ENCODE measurements at places on chromosomes 1 and 21. TPM values are rescaled to one million over a fixed set of nuclear protein-coding genes. Genes with fewer than 3 reads are reported as not detected.

GRCh38 chr1:89545264-89546038 is 20.8 kb downstream of the LRRC8B start:
- no peaks in the 10 kb centered on the region for H3K36me3 ChIP-seq
- H3K27ac ChIP-seq, result no peak overlapping the region
- no peak for DNase-seq
- no peaks in the 10 kb centered on the region for H3K4me1 ChIP-seq
- no peak overlapping the region for H3K4me3 ChIP-seq
- H3K27me3 ChIP-seq, result no peaks in the 10 kb centered on the region

DNA sequence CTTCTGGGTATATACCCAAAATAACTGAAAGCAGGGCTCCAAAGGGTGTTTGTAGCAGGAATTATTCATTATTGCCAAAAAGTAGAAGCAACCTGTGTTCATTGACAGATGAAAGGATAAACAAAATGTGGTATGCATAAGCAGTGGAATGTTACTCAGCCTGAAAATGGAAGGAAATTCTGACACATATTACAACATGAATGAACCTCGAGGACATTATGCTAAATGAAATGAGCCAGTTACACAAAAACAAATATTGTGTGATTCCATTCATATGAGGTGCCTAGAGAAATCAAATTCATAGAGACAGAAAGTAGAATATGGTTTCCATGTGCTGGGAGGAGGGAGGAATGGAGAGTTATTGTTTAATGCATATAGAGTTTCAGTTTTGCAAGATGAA is 86.3 kb upstream of the ARTN start:
- H3K4me3 ChIP-seq, result no peak overlapping the region
- H3K27me3 ChIP-seq, result no peaks in the 10 kb centered on the region
- H3K36me3 ChIP-seq, result no peaks in the 10 kb centered on the region
- no peak overlapping the region for H3K27ac ChIP-seq
- no peak for DNase-seq

DNA sequence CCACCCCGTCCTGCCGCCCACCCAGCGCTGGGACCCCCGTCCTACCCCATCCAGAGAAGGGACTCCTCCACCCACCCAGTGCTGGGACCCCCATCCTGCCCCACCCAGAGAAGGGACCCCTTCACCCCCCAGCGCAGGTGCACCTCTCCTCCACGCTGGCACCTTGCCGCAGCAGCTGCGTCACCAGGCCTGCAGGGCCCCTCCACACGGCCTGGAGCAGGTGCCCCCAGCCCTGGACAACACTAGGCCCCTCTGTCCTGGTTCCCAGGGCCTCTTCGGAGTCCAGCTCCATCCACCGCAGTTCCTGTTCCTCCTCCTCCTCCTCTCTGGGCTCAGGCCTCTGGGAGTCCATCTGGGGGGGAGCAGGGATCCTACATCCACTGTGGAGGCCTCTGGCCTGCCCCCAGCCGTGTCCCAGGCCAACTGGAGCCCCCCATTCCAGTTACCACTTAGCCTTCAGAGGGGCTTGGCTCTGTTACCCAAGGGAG is 378 bp downstream of the ANKRD65 start:
- peaks cover 6% of the 10 kb centered on the region for H3K4me1 ChIP-seq
- no peak overlapping the region for H3K27ac ChIP-seq
- no peak overlapping the region for H3K4me3 ChIP-seq
- no peaks in the 10 kb centered on the region for H3K36me3 ChIP-seq
- DNase-seq, result no peak

DNA sequence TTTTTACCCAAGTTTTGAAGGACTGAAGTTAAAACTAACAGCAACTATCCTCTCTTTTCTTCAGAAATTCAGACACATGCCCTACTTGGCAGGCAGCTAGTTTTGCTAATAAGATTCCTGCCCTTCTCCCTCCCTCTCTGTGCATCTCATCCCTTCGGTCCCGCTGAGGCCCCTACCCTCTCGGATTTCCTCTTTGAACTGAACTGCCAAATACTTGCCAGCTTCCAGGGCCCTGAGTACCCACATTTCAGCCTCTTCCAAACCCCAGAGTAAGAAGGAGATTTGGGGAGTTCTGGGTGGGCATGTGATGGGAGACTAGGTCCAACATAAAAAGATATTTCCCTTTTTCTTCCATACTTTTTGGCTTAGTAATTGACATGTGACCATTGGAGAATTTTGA is 116.5 kb upstream of the JUN start:
- no peak overlapping the region for H3K4me3 ChIP-seq
- H3K4me1 ChIP-seq, result peaks cover 8% of the 10 kb centered on the region
- no peak for DNase-seq
- H3K27ac ChIP-seq, result no peak overlapping the region

GRCh38 chr1:50822035-50822776 is 137.9 kb downstream of the FAF1 start:
- peaks cover 3% of the 10 kb centered on the region for H3K4me1 ChIP-seq
- no peaks in the 10 kb centered on the region for H3K36me3 ChIP-seq
- no peak overlapping the region for H3K27ac ChIP-seq

GRCh38 chr1:170967042-170967910 is 31.9 kb downstream of the MROH9 start:
- H3K4me3 ChIP-seq, result no peak overlapping the region
- no peak for DNase-seq
- no peak overlapping the region for H3K27ac ChIP-seq
- H3K36me3 ChIP-seq, result no peaks in the 10 kb centered on the region

- no peaks in the 10 kb centered on the region for H3K27me3 ChIP-seq
- H3K27ac ChIP-seq, result no peak overlapping the region
- no peaks in the 10 kb centered on the region for H3K36me3 ChIP-seq
These were observed 103.4 kb downstream of the TENT5C start for GRCh38 chr1:117709249-117709691.

DNA sequence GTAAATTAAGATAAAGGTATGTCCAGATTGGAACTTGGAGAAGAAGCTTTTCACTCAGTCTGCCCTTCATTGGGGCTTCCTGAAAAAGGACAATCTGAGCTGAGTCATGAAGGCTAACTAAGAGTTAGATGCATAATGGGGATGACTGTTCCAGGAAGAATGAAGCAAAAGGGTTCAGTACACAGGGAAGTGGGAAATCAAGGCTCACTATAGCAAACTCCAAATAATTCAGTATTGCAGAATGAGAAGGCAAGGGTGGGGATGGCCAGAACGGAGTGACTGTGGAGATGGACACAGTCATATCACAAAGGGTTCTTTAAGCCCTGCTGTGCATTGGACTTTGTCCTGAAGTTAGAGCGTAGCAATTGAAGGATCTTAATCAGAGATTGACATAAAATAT is 158.3 kb downstream of the FGGY start:
- H3K27me3 ChIP-seq, result no peaks in the 10 kb centered on the region
- peaks cover 8% of the 10 kb centered on the region for H3K4me1 ChIP-seq
- H3K4me3 ChIP-seq, result no peak overlapping the region
- no peaks in the 10 kb centered on the region for H3K36me3 ChIP-seq

- H3K27me3 ChIP-seq, result no peaks in the 10 kb centered on the region
- peak overlapping the region; percentile 57 for H3K27ac ChIP-seq
- H3K36me3 ChIP-seq, result no peaks in the 10 kb centered on the region
These were observed 4.1 kb downstream of the DCAF8 start for GRCh38 chr1:160258177-160258798.

- no peaks in the 10 kb centered on the region for H3K4me1 ChIP-seq
- H3K36me3 ChIP-seq, result no peaks in the 10 kb centered on the region
- H3K27me3 ChIP-seq, result no peaks in the 10 kb centered on the region
- no peak for DNase-seq
- H3K27ac ChIP-seq, result no peak overlapping the region
These were observed 183.4 kb downstream of the ZNF281 start for GRCh38 chr1:200226268-200226968.

DNA sequence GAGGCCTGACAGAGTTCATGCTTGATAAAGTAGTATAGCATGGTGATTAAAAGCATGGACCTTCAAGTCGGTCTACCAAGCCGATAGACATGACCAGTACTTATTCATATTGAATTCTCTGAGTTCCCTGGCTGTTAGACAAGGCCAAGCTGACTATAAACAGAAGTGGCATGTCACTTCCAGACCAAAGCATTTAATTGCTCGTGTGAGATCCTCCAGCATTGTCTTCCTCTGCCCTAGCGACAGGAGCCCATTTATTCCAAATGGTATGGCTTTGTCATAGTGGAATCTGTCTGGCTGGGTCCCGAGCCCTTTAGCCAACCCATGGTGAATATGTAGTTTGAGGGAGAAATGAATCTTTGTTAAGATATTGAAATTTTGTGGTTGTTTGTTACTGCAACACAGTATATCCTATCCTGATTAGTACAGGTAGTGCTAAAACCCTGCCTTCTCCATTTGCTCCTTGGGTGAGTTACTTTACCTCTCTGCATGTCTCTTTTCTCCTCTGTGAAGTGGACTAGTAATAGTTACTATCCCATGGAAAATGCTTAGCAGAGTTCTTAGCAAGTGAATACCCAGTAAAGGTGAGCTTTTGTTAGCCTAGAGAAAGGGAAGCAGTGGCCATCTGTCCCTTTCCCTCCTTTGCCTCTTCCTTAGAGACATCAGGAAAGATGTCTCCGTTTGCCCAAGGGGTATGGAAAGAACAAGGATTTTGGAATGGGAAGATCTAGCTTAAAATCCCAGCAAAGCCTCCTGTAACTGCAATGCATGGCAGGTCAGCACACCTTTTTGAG is 77.6 kb upstream of the CD1D start:
- H3K27me3 ChIP-seq, result no peaks in the 10 kb centered on the region
- no peaks in the 10 kb centered on the region for H3K4me1 ChIP-seq
- no peak overlapping the region for H3K4me3 ChIP-seq
- DNase-seq, result no peak
- H3K27ac ChIP-seq, result no peak overlapping the region

- no peak overlapping the region for H3K4me3 ChIP-seq
- no peaks in the 10 kb centered on the region for H3K36me3 ChIP-seq
- no peaks in the 10 kb centered on the region for H3K4me1 ChIP-seq
- no peaks in the 10 kb centered on the region for H3K27me3 ChIP-seq
These were observed 407.0 kb downstream of the AMY1C start for GRCh38 chr1:104156738-104157137.

DNA sequence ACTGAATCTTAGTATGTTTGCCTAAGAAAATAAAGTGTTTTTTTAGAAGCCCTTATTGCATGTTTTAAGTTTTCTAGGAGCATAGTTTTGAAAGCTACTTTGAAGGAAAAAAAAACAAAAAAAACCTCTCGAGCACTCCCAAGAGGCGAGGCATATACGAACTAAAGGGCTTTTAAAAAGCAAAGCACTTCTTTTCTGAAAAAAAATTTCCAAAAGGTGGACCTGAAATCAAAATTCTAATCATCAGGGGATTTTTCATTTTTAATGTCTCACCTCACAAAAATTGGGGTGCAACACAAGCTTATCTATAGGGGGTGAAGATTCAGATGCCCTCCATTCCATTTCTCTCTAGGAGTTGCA is 594 bp downstream of the GLMN start:
- H3K27me3 ChIP-seq, result no peaks in the 10 kb centered on the region
- peaks cover 13% of the 10 kb centered on the region for H3K4me1 ChIP-seq

GRCh38 chr1:198934901-198935305 is 296.1 kb downstream of the PTPRC start:
- H3K27ac ChIP-seq, result no peak overlapping the region
- H3K27me3 ChIP-seq, result no peaks in the 10 kb centered on the region
- no peaks in the 10 kb centered on the region for H3K36me3 ChIP-seq
- no peak overlapping the region for H3K4me3 ChIP-seq
- H3K4me1 ChIP-seq, result peaks cover 9% of the 10 kb centered on the region
- no peak for DNase-seq

GRCh38 chr21:44710756-44711326 is 531 bp downstream of the TSPEAR start:
- H3K27me3 ChIP-seq, result peaks cover 9% of the 10 kb centered on the region
- H3K36me3 ChIP-seq, result no peaks in the 10 kb centered on the region
- no peak overlapping the region for H3K4me3 ChIP-seq
- H3K27ac ChIP-seq, result no peak overlapping the region

- DNase-seq, result peak; percentile 8
- H3K27me3 ChIP-seq, result no peaks in the 10 kb centered on the region
- peak within 1 kb of the TSS; percentile 28 for H3K27ac ChIP-seq
- no peak within 1 kb of the TSS for H3K4me3 ChIP-seq
- no peaks in the 10 kb centered on the region for H3K36me3 ChIP-seq
These were observed at the start of gene DDR2 for GRCh38 chr1:162632217-162632666. DDR2 (plus strand) TSS chr1:162632464; CDS start chr1:162719064, 86,600 bp downstream.

- H3K4me3 ChIP-seq, result no peak overlapping the region
- no peak overlapping the region for H3K27ac ChIP-seq
- DNase-seq, result no peak
These were observed 166.1 kb downstream of the RERE start for GRCh38 chr1:8651236-8651890.

DNA sequence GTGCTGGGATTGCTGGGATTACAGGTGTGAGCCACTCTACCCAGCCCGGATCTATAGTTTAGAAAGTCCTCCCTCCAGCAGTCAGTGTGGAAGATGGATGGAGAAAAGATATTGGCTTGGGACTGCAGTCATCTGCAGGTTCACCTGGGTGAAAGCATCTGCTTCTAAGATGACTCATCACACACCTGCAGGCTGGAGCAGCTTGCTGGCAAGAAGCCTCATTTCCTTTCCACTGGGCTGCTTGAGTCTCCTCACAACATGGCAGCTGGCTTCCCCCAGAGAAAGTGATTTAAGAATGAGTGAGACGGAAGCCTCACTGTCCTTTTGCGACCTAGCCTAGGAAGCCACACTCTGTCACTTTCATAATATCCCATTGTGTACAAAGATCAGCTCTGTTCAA is 50.0 kb downstream of the FOXO6 start:
- no peaks in the 10 kb centered on the region for H3K36me3 ChIP-seq
- H3K4me3 ChIP-seq, result no peak overlapping the region
- no peak overlapping the region for H3K27ac ChIP-seq
- no peaks in the 10 kb centered on the region for H3K27me3 ChIP-seq
- no peaks in the 10 kb centered on the region for H3K4me1 ChIP-seq
- no peak for DNase-seq

- peaks cover 18% of the 10 kb centered on the region for H3K4me1 ChIP-seq
- DNase-seq, result no peak
- no peaks in the 10 kb centered on the region for H3K27me3 ChIP-seq
- H3K27ac ChIP-seq, result no peak overlapping the region
These were observed 1.2 kb downstream of the TUT4 start for GRCh38 chr1:52551507-52552235.

GRCh38 chr1:33234588-33234990 is 21.7 kb upstream of the ZNF362 start:
- H3K36me3 ChIP-seq, result no peaks in the 10 kb centered on the region
- H3K4me3 ChIP-seq, result no peak overlapping the region
- DNase-seq, result no peak
- no peaks in the 10 kb centered on the region for H3K27me3 ChIP-seq
- no peak overlapping the region for H3K27ac ChIP-seq

DNA sequence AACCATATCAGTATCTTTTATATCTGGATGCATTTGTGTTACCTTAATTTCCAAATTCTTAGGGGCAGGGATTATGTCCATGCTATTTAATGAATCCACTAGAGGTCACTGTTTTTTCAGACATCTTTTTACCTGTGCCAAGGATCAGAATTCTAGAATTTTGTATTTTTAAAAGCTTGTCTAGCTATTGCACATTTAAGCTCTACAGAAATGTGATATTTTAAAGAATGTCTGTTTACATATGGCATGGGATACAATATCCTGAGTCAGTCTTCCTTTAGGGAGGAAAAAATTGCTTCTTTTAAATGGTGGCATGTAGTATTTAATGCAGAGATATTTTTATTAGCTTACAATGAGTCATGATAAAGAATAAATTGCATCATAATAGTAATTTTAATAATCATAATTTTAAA is 11.3 kb downstream of the RPAP2 start:
- no peaks in the 10 kb centered on the region for H3K4me1 ChIP-seq
- no peaks in the 10 kb centered on the region for H3K27me3 ChIP-seq
- peaks cover 15% of the 10 kb centered on the region for H3K36me3 ChIP-seq
- H3K27ac ChIP-seq, result no peak overlapping the region

TPTE gene
- 0.22 TPM for total RNA-seq

HTR1D gene
- total RNA-seq, result not detected

MYBPH gene
- total RNA-seq, result not detected

NFIA gene
- total RNA-seq, result 149 TPM

BTBD19 gene
- total RNA-seq, result 11.0 TPM

DSCAM gene
- total RNA-seq, result not detected

CELA2A gene
- total RNA-seq, result not detected

PDZK1IP1 gene
- total RNA-seq, result 0.83 TPM

MATN1 gene
- not detected for total RNA-seq

BEND5 gene
- 4.7 TPM for total RNA-seq

PLA2G2C gene
- not detected for total RNA-seq

Data from thyroid gland (tissue), 4 donors.